ENCODE measurements at places on chromosomes 7 and 10.

DNA sequence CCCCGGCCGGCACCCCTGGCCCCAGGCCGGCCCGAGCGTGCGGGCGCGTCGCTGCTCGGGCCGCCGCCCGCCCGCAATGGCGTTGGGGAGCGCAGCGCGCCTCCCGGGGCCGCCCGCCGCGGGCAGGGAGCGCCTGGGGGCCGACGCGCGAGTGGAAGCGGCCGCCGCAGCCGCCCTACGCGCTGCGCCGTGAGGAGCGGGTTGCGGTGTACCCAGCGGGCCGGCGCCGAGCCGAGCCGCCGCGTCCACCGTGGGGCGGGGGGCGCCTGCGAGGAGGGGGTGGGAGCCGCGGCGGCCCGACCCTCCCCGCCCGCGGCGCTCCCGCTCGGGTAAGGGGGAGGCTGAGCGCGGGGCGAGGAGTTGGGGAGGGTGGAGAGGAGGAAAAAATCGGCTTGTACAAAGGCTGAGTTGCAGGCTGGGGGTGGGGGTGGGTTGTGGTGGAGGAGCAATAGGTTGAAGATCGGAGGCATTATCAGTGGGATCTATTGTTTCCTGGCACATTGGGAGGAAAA, 473 bp downstream of the PPP1R9A start:
- no peak for DNase-seq

DNA sequence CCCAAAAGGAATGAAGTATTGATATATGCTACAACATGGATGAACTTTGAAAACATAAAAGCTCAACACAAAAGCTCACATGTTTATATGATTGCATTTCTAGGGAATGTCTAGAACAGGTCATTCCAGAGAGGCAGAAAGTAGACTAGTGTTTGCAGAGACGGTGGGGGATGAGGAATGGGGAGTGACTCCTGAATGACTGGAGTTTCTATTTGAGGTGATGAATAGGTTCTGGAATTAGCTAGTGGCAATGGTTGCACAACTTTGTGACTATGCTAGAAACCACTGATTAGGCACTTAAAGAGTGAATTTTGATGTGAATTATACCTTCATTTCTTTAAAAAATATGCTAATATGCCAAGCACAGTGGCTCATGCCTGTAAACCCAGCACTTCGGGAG, 6.9 kb downstream of the KPNA7 start:
- no peak for DNase-seq

- DNase-seq = no peak
Measured at GRCh38 chr10:77111611-77112550, 525.7 kb downstream of the KCNMA1 start.

DNA sequence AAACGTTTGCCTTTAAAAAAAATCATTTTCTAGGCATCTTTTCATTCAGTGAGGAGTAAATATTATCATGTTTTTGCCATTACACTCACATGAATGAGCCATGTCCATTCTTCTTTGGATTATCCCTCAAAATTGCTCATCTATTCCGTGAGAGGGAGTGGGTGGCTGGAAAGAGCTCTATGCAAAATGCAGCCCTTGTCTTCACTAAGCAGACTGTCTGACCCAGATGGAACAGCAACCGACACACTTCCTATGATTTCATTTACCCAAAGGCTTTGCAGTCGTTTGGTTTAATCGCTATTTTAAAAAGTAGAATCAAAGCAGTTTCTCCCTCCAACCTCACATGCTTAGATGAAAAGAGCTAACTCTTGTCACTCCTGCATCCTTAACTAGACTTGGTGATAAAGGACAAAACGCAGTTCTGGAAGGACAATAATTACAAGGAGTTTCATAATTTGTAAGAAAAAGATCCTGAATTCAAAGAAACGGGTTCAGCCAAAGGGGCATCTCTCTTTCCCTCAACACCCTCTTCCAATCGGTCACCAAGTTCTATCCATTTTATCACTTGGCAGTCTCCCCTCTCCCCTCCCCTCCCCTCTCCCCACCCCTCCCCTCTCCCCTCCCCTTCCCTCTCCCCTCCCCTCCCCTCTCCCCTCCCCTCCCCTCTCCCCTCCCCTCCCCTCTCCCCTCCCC, 198.1 kb upstream of the STK17A start:
- no peak for DNase-seq

DNA sequence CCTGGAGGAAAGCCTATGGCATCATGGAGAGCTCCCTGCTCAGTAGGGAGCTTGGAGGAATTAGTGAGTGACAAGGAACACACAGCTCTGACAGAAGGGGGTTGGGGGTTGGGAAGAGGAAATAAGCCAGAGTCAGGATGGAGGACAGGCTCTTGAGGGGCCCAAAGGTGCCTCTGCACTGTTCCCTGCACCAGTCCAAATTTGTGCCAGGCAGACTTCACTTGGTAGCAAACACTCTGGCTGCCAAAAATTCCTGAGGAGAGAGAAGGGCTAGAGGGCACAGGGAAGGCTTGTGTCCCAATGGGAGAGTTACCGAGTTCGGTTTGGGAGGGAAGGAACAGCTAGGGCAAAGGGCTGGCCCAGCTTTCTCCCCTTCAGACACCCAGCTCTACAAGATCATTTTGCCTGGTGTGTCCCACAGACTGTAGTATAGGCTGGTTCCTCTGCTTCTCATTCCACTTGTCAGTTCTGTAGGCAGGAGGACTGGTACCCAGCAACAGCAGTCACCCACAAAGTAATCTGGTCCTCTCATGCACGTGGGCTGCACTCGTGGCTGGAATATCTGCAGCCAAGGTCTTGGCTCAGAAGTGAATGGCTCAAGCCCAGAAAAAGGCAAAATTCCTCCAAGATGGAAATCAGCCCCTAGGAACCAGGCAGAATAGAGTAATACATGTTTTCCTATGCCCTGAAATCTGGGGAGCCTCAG, 8.0 kb upstream of the KCNIP2 start:
- DNase-seq = no peak

GRCh38 chr10:68096913-68097516, 12.3 kb upstream of the MYPN start:
- no peak for DNase-seq

GRCh38 chr10:5490032-5490431, 9.3 kb downstream of the CALML5 start:
- no peak for DNase-seq

- no peak for DNase-seq
Measured at GRCh38 chr7:7911369-7912123, 57.0 kb upstream of the GLCCI1 start.

DNA sequence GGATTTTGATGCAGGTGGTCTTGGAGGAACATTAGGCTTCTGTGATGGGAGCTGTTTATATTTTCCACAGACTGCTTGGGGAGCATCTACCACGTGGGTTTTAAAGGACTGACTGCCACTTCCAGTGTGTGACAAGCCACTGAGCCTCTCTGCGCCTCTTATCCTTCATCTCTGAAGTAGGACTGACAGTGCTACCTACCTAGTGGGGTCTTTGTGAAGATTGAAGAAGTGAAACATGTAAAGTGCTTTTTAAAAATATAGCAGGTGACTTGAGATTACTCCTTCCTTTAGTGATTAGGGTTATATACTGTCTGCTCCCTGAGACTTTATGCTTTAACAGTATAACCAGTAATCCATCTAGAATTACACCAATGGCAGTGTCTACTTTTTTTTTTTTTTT, 29.9 kb downstream of the NKX2-3 start:
- DNase-seq = no peak

DNA sequence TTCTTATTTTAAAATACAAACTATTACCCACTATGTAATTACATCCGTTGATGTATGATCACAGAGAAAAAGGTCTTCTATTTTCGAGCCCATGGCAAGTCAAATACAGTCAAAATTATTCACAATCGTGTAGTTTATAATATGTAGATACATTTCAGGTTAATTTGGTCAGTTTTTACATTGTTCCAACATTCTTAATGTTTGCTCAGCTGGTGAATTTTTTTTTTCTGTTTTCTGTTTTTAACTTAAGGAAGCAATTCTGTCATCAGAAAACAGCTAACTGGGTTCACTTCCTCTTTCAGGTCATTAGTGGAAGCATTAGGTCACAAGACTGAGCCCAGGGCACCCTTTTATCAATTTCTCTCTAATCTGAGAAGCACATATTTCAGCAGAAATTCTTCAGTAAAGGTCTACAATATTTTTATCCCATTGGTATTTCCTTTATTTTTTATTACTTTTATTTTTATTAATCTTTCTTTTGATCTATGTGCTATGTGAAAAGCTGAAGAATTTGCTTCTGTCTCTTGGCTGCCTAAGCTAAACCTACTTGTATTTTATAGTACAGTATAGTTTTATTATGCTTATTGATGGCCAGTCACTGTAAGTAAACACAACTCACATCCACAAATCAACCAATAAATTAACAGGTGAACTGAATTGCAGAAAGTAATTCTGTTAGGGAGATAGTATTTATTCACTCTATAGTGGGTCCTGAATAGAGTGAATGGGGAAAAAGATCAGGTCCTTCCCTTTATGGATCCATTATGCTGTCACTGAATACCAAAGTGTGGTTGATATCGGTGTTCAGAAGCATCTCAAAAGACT, 84.6 kb downstream of the ICA1 start:
- no peak for DNase-seq

- peak; percentile 56 for DNase-seq
Measured at GRCh38 chr7:44073664-44074348, 8.4 kb upstream of the PGAM2 start.

GRCh38 chr10:126277181-126277580, 111.1 kb downstream of the ADAM12 start:
- DNase-seq = no peak

- no peak for DNase-seq
Measured at GRCh38 chr10:62540389-62540788, 166.2 kb downstream of the ZNF365 start.

GRCh38 chr10:129852829-129853561, 111.1 kb downstream of the EBF3 start:
- no peak for DNase-seq

- DNase-seq = no peak
Measured at GRCh38 chr10:30488316-30488715, 54.3 kb downstream of the MAP3K8 start.

DNA sequence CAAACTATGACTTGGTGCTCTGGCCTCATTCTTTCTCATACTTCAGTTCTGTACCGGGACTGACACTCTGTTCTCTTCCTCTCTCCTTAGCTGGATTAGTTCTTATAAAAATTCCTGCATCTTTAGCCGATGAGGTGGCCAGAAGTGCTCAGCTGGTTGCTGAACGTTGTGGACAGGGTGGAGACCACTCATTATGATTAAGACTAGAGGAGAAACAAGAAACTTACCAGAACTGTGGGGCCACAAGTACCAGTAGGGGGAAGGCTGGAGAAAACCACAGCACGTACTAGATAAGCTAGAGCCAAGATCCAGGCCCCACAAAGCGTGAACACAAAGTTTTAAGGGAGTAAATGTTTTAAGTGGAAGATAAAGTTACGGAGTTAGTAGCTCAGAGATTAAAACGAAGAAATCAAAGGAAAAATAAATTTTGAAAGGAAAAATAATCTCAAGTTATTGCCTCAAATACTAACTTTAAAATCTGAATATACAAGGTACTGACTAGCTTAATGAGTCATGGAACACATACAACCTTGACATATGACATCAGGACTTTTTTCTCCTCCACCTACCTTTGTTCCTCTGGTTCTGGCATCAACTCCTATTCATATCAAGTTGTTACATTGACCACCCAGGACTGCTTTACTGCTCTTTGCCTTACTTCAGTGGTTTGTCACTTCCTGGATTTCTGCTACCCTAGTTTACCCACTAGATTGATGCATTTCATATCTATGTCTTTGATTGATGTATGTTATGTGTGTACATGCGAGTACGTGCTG, 469.0 kb downstream of the TFEC start:
- DNase-seq = no peak

GRCh38 chr10:101986624-101986971, 69.4 kb downstream of the ARMH3 start:
- no peak for DNase-seq

- no peak for DNase-seq
Measured at GRCh38 chr7:116259156-116259870, 49.0 kb downstream of the TES start.

All from stimulated activated CD8-positive, alpha-beta memory T cell treated with anti-CD3 and anti-CD28 coated beads, Interleukin-12 subunit alpha, Interleukin-12 subunit beta, amount 100 ng/mL, for 4 hours (primary cell).